ENCODE measurements at places on chromosomes 7 and 10.
A peak's percentile ranks its signal among the peaks of the same experiment; 100 is the strongest.

DNA sequence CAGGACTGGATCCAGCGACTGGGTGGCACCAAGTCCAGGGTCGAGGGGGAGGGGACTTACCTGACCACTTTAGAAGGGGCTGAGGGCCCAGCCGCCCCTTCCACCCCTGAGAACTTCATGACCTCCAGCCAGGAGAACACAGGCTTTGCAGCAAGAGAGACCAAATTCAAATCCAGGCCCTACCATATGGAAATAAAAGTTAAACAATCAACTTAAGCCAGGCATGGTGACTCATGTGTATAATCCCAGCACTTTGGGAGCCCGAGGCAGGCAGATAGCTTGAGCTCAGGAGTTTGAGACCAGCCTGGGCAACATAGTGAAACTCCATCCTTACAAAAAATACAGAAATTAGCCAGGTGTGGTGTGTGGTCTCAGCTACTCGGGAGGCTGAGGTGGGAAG lies 61.9 kb downstream of the COL13A1 start:
- DNase-seq: peak; percentile 84

- no peak for DNase-seq
These were observed 79.5 kb downstream of the PARP12 start for GRCh38 chr7:139982927-139983920.

GRCh38 chr10:44935966-44936295 lies 23.7 kb upstream of the RASSF4 start:
- no peak for DNase-seq

- no peak for DNase-seq
These were observed 64.0 kb downstream of the CSGALNACT2 start for GRCh38 chr10:43202224-43202656.

DNA sequence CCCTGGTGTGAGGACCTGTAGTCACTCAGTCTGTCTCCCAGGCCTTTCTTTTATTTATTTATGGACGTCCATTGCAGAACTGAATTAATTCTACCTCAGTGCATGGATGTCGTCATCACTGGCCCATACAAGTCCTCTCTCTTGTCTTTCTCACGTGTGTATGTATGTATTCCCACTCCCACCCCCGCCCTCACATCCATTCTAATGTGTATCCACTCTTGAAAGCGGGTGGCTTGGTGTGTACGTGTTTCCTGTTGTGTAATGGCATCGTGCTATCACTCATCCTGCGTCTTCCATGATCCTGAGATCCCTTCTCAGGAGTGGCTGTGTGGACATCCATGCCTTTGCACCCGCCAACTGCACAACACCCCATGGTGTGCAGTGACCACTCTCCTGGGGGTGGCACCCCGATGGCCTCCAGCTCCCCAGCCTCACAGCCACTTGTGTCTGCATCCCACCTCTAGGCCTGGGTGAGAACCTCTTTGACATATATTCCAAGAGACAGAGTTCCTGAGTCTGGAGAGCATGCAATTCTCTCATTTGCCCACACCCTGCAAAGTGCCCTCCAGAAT lies 3.0 kb upstream of the AOC1 start:
- no peak for DNase-seq

- no peak for DNase-seq
These were observed 10.7 kb downstream of the KIAA1549 start for GRCh38 chr7:138970446-138970845.

- no peak for DNase-seq
These were observed 61.9 kb downstream of the CCDC6 start for GRCh38 chr10:59844436-59844835.

- DNase-seq: no peak
These were observed 238.1 kb downstream of the RELN start for GRCh38 chr7:103751311-103751880.

- DNase-seq: no peak
These were observed 141.4 kb upstream of the INSYN2A start for GRCh38 chr10:127337801-127338200.

GRCh38 chr7:21883069-21883468 lies 62.6 kb downstream of the CDCA7L start:
- DNase-seq: no peak

GRCh38 chr10:5659702-5660528 lies 6.5 kb downstream of the ASB13 start:
- peak; percentile 72 for DNase-seq

- no peak for DNase-seq
These were observed 24.4 kb downstream of the EBF3 start for GRCh38 chr10:129939416-129940275.

GRCh38 chr10:3333426-3333825 lies 160.8 kb upstream of the PITRM1 start:
- DNase-seq: no peak

DNA sequence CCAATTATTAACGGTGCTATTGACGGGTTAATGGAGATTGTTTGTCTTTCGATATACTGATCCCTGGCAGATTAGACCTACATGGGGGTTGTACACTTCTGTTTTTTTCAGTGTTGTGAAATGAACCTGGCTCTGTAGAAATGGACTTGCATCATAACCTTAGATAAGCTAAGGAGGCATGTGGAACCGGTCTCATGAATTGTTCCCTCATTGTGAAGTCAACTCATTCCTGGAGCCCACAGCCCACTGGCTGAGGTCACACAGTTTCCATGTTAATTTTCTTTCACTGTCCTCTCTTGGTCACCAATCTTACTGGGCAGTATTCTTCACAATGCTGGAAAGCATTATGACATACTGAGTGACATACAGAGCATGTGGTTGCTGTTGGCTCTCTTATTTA lies 202.8 kb downstream of the BMPER start:
- no peak for DNase-seq

DNA sequence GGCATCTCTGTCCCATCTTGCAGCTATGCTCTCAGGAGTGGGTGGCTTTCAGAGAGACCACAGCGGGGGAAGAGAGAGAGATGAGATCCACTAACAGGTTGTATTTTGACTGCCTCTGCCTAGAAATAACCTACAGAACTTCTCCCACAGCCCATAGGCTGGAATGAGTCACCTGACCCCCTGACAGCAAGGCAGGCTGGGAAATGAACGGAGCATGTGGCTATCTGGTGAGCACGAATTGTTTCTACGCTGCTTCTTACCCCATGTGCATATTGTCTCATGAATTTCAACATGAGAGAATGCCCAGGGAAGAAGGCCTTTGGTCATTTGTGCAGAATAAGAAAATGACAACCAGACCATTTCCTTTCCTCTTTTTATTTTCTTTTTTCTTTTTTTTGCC lies 151.3 kb downstream of the SNX10 start:
- DNase-seq: no peak

GRCh38 chr7:107996072-107996882 lies 6.7 kb downstream of the LAMB1 start:
- DNase-seq: peak; percentile 69

GRCh38 chr7:150407588-150408392 lies 28.7 kb downstream of the ZNF775 start:
- DNase-seq: no peak

DNA sequence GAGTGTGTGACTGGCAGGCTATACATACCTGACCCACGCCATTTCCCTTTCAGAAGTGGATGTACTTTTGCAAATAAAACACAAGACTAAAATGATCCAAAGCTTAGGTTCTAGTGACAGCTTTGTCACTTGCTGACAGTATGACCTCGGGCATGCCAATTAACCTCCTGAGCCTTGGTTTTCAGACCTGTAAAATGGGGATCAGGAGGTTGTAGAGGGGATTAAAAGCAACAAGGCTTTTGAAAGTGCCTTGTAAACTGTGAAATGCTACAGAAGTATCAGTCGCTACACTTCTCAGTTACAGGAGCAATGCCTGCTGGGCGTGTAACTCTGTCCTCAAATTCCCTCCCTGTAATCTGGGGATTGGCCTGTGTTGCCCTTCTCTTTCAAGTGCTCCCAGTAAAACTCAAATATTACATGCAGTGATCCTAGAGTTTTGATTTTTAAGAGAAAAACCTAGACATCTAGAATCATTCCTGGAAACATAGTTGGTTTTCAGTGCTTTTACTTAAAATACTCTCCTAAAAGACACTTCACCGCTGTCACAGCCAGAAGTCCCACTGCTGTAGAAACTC lies 8.8 kb upstream of the GRB10 start:
- DNase-seq: no peak

DNA sequence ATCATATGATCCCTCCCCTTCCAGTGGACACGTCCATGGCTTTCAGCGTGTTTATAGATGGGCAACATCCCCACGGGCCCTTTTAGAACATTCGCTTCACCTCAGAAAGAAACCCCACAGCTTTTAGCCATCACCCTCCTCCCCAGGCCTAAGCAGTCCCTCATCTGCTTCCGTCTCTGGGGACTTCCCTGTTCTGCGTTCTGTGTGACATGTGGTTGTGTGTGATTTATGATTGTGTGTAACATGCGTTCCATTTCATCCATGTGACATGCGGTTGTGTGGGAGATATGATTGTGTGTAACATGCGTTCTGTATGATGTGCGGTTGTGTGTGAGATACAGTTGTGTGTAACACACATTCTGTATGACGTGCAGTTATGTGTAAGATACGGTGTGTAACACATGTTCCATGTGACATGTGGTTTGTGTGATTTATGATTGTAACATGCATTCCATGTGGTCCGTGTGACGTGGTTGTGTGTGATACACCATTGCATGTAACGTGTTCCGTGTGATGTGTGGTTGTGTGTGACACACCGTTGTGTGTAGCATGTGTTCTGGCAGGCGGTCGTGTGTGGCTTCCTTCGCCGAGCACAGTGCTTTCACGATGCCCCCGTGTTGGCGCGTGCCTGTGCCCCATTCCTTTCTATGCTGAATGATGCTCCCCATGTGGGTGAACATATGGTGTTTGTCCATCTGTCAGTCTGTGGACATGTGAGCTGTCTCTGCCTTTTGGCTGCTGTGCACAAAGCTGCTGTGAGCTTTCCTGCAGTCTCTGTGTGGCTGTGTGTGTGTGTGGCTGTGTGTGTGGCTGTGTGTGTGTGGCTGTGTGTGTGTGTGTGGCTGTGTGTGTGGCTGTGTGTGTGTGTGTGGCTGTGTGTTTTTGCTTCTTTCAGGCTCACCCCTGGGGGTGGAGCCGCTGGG lies 26.2 kb downstream of the PWWP2B start:
- no peak for DNase-seq

GRCh38 chr10:74863551-74863950 lies 37.2 kb downstream of the KAT6B start:
- DNase-seq: no peak

DNA sequence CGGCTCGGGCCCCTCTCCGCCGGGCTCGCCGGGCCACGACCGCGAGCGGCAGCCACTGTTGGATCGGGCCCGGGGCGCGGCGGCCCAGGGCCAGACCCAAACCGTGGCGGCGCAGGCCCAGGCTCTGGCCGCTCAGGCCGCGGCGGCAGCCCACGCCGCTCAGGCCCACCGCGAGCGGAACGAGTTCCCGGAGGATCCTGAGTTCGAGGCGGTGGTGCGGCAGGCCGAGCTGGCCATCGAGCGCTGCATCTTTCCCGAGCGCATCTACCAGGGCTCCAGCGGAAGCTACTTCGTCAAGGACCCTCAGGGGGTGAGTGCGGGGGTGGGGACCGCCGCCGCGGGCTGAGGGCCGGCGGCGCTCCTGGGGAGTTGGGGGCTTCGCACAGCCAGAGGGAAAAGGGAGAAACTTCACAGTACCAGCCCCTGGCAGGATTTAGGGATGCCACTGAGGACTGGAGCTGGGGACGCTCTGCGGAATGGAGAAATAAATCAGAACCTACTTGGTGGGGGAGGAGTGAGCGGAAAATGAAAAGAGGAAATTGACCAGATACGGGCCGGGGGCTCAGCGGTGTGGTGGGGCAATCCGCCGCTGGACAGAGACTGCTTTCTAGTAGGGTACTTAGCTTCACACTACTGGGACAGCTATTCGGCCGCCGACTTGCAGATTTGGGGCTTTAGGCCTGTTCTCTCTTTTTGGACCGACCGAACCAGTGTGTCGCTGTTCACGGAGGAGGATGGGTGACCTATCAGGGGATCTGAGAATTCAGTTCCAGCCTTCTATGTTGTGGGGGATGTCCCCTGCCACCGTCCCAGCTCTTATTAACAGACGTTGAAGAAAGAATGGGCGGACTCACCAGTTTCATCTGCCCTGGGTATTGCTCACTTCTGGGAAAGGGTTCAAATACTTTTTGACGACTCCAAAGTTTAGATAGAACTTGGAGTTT lies 669 bp downstream of the PI4K2A start:
- no peak for DNase-seq

DNA sequence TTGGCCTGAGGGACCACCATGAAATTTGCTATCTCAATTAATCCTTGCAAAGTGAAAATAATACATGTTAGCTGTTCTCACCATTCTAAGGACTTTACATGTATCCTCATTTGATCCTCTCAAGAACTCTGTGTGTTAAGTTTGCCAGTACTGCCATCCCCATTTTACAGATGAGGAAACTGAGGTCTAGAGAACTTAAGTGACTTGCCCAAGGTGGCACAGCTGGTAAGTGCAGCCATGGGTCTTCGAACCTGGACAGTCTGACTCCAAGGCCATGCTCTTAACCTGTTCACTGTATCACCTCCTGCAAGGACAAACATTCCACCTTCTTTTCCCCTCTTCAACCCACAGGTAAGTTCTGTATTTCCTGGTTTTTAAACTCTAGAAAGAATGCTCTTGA lies 85.3 kb upstream of the NFE2L3 start:
- DNase-seq: no peak

DNA sequence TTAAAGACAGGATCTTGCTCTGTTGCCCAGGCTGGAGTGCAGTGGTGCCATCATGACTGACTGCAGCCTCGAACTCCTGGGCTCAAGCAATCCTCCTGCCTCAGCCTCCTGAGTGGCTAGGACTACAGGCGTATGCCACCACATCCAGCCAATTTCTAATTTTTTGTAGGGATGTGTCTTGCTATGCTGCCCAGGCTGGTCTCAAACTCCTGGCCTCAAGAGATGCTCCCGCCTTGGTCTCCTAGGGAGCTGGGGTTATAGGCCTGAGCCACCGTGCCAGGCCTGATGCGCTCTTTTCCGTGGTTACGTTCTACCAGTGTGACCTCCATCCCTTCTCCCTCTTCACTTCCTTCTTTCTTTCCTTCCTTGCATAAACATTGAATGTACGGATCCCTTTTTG lies 34.2 kb upstream of the IL15RA start:
- no peak for DNase-seq

- DNase-seq: no peak
These were observed 55.1 kb downstream of the IPMK start for GRCh38 chr10:58212622-58213021.

- DNase-seq: no peak
These were observed 12.0 kb downstream of the FAM20C start for GRCh38 chr7:204326-204725.

GRCh38 chr10:114336823-114337509 lies 67.3 kb downstream of the AFAP1L2 start:
- no peak for DNase-seq

- peak; percentile 5 for DNase-seq
These were observed 289.6 kb downstream of the PPP1R3A start for GRCh38 chr7:113628948-113629847.

- DNase-seq: peak; percentile 57
These were observed 5.7 kb downstream of the BLVRA start for GRCh38 chr7:43764039-43764761.

DNA sequence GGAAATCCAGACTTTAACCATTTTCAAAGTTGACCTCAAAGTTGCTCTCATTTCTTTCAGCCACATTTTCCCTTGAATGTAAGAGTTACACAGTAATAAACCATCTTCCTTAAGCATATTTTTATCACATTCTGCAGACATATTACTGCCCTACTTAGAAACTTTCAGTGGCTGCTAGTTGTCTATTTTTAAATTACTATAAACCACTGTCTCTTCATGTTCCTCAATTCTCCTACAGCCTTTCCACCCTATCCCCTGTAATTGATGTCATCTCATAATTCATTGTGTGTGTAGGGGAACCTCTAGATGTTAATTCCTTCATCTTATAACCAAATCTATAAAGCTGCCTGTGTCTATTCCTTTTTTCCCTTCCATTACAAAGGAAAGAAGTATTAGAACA lies 78.1 kb upstream of the STRIP2 start:
- no peak for DNase-seq

- DNase-seq: no peak
These were observed 7.7 kb downstream of the EPHB4 start for GRCh38 chr7:100819586-100819985.
